ENCODE measurements at places on chromosomes 6 and 20.

DNA sequence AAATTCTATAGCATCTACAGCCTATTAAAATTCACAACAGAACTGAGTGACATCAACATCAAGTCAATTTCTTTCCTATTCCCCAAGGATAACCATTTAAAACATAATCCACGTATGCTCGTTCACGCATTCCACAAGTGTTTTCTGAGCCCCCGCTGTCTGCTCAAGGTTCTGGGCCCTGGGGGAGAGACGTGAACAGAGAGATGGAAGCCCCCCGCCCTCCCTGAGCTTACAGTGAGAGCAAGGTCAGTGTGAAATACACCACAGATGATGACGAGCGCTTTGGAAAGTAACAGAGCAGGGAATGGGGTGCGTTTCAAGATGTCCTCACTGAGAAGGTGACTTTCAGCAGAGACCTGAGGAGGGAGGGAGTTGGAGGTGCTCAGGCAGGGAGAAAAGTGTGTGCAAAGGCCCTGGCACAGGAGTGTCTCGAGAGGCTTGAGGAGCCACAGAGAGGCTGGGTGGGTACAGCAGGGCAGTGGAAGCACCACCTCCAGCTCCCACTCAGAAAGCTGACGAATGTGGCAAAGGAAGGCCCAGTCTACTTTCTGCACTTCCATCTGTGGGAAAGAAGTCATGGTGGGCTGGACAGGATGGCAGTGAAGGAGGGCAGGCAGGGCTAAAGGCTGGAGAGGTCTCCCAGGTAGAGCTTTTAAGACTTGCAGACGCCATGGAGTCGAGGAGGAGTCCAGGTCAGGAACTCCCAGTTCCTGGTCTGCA is 88.3 kb downstream of the DLL1 start:
- no peak for DNase-seq

DNA sequence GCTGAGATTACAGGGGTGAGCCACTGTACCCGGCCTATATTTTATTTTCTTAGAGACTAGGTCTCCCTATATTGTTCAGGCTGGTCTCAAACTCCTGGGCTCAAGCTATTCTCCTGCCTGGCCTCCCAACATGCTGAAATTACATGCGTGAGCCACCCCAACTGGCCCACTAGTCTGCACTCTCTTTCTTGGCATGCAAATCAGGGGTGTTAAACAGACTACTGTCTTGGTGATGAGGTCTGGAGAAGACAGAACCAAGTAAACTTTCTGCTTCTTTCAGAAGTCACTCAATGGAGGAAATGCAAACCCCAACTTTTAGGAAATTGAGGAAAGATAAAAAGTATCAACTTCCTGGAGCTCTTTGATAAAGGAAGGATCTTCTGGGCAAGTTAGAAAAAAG is 8.0 kb upstream of the TUBB2B start:
- no peak for DNase-seq

DNA sequence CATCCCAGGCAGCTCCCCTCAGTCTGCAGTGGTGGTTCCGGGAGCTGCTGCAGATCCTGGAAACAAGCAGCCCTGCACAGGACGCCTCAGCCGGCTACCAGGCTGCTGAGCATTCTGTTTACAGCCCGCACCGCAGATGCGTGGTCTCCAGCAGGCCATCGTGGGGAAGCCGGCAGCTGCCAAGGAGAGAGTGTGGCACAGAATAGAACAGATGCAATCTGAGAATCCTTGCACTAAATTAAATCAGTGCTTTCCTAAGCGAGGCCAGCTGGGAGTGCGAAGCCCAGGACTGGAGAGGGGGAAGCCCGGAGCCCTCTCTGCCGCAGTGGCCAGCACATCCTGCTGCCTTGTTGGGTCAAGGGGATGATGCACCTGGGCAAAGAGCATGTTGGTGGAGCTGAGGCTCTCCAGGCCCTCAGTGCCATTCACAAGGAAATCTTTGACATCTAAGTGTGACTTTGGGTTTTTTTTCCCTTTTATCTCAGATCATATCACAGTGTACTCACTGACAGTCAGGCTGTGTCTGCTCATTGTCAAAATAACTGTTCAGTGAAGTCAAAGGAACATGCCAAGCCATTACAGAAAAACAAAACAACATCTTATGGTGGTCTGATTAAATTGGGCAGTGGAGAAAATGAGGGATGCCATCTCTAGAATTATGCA is 118.1 kb downstream of the SYNDIG1 start:
- no peak for DNase-seq

DNA sequence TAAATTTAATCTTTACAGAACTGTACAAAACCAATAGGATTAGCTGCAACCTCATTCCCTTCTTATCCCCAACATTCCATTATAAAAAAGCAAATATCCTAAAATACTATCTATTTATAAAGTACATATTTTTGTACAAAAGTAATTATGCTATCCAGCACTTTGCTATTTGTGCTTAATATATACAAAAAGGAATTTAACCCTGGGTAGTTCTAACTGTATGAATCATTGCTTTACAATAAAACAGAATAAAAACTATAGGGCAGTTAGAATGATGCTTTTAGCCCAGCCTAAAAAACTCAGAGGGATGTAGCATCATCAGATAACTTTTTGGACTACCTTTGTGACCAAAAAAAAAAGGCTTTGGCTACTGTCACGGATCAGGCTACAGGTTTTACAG is 49.9 kb upstream of the KLHL31 start:
- no peak for DNase-seq

DNA sequence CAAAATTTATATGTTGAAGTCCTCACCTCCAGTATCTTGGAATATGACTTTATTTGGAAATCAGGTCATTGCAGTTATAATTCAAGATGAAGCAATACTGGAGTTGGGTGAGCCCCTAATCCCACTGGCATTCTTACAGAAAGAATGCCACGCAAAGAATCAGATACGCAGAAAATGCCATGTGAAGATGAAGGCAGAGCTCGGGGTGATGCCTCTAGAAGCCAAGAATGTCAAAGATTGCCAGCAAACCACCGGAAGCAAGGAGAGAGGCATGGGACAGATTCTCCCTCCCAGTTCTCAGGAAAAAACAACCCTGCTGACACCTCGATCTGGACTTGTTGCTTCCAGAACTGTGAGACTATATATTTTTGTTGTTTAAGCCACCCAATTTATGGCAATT is 273.4 kb upstream of the CITED2 start:
- DNase-seq: no peak

DNA sequence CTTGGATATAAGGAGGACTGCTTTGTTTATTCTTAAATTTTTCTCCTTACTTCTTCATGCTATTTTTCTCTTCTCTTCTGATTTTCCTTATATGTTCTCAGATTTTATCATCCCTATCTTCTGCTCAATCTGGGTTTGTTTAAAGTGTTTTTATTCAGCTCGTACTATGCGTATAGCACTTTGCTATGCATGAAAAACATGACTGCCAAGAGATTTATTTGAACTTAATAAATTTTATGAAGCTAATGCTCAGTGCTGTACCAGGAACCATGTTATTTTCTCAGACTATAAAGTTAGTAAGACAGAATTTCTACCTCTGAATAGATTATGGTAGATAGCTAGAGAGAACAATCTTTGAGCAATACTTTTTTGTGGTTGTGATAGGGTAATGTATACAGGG is 305.9 kb downstream of the LAMA2 start:
- DNase-seq: no peak

DNA sequence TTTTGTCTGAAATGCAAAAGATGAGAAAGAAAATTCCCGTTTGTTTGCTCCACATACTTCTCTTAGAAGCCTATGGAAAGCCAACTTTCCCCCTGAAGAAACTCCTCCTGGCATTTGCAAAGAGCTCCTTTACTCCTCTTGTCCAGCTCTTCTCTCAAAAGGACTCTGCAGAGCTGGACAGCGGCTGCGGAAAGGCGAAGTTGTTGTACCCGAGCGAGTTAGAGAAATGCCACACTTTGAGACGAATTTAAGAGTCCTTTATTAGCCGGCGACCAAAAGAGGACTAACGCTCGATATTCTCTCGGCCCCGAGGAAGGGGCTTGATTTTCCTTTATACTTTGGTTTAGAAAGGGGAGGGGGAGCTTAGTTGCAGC is 157.8 kb downstream of the TRIM27 start:
- no peak for DNase-seq

GRCh38 chr20:719068-719467 is 43.5 kb upstream of the SCRT2 start:
- no peak for DNase-seq

- DNase-seq: no peak
Measured at GRCh38 chr20:38700141-38700540, 24.1 kb upstream of the SLC32A1 start.

DNA sequence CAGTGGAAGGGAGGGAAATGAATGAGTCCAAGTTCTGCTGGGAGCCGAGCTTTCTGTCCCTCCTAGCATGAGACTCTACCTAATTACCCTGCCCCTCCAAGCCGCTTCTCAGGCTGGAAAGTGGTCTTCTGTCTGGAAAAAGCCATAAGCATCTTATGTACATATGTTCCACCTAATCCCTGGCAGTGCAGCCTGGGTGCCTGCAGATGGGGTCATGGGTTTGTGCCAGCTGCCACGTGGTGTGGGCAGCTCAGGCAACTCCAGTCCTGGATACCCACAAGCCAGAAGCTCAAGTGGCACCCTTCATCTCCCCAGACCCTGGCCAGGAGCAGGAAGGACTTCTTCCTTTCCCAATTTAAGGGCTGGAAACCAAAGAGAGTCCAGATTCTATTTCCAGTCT is 253.1 kb downstream of the LY86 start:
- DNase-seq: no peak

All from NCI-H1048 (cell line).